ENCODE measurements at places on chromosomes 5 and 9. TPM values are rescaled to one million over a fixed set of nuclear protein-coding genes. Genes with fewer than 3 reads are reported as not detected.
A peak's percentile ranks its signal among the peaks of the same experiment; 100 is the strongest.

- DNase-seq: peak; percentile 4
Measured at GRCh38 chr9:80320916-80321315, 749.2 kb downstream of the TLE4 start.

GRCh38 chr9:74711341-74711740, 176.4 kb downstream of the TRPM6 start:
- DNase-seq: no peak

- peak; percentile 5 for DNase-seq
Measured at GRCh38 chr5:128494516-128494915, 43.5 kb downstream of the FBN2 start.

- no peak for DNase-seq
Measured at GRCh38 chr9:15400281-15400941, 22.3 kb upstream of the SNAPC3 start.

Gene ALDH1B1
- total RNA-seq: 23.9 TPM

DNA sequence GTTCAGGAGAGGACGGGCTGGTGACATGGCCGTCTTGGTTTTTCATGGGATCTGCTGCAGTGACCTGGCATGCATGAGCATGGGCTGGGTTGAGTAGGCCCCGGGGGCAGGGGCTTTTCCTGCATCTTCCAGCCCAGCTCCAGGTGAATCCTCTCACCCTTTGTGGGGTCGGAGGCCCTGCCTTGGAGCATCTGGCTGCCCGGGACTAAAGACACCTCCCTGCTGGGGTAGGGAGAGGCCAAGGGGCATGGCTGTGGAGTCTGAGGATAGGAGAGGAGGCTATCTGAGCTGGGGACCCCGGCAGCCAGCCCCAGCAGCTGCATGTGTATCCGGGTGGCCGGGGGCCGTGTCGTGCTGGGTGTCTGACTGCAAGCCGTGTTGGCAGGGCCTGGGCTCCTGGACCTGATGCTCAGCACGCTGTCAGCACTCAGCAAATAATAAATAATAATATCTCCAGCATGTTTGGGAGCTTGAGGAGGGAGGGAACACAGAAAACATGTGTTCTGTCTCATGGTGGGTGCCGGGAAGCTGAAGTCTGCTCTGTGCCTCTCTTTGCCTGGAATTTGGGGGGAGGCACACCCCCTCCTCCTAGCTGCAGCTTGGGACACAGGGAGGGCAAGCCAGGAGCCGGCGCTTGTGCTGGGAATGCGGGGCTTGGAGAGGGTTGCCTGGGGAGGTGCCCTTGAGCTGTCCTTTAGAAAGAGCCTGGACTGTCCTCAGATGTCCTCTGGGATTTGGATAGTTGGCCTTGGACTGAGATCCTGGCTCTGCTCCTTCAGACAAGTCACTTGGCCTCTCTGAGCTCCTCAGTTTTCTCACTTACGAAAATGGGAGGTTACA, 28.4 kb upstream of the PITX1 start:
- no peak for DNase-seq

GRCh38 chr9:749716-750115, 91.8 kb upstream of the DMRT1 start:
- DNase-seq: peak; percentile 31

Gene CARTPT
- total RNA-seq: not detected

- DNase-seq: peak; percentile 92
Measured at GRCh38 chr9:125538092-125538473, 168.9 kb downstream of the MAPKAP1 start.

DNA sequence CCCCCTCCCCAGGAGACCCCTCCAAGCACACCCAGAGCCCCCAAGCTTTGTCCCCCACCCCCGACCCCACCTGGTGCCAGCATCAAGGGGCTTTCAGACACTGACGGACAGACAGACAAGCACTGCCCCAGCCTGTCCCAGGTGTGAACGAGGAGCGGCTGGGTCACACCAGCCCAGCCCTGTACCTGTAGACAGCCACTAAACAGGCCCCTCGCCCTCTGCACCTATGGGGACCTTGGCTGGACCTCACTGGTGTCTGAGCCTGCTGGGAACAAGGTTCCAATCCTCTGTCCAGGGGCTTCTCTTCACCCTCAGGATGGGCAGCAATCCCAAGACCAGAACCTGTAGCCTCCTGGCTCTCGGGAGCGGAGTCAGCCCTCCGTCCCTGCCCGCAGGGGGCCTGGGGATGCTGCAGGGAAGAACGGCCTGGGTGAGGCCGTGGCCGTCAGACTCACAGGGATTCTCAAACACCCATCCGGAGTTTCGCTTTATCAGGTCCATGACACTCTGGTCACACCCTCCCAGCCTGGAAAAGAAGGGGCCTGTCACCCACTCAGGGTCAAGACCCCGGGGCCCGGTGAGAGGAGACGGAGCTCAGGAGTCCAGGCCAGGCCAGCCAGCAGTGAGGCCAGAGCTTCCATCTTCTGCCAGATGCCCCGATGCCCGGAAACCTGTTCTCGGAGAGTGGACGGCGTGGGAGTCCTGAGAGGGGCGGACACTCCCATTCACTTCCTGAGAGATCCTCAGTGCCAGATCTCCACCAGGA, 2.8 kb downstream of the LCN6 start:
- DNase-seq: no peak

GRCh38 chr9:137172901-137173795, 1.3 kb upstream of the TMEM210 start:
- no peak for DNase-seq

DNA sequence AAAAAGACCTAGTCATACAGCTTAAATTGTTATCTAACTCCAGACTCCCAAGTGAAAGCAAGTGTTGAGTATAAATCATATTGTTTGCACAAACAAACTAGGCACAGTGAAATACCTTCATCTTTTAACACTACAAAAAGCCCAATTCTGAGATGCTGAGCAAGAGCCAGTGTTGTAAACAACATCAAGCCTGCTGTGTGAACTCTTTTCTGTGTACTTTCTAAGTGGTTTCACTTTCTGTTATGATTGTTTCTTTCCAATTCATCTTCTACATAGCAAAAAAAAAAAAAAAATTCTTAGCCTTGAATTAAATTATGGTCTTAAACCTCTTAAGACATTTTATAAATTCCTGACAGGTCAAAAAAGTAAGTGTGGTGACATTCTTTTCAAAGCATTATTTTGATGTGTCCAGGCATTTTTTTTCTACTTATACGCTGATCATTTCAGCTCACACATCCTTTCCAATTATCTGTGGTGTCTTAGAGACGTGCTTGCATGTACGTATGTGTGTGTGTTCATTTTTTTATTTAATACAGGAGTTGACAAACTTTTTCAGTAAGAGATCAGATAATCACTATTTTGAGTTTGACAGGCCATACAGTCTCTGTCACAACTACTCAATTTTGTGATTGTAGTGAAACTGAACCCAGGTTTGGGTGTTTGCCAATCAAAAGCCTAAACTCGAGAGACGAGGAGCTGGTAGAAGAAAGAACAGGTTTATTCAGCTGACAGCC, 556.1 kb downstream of the CDH9 start:
- no peak for DNase-seq

Gene TRPM6
- 0.11 TPM for total RNA-seq

GRCh38 chr5:107558823-107559375, 111.8 kb downstream of the EFNA5 start:
- DNase-seq: no peak

DNA sequence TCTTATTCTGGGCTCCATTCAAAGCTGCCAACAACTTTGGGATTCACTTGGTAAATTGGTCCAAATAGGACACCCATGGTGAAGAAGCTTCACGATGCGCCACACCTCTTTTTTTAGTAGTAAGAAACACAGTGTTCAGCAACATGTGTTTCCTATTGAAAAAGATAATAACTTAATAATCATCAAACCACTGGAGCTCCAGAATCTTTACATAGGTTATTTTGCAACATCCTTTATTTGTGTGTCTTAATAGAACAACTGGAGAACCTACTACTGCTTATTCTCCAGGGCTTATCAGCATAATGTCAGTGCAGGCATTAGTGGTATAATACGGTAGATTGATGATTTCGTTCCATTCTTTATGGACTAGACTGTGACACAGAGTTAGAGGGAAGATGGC, 63.3 kb upstream of the DAPK1 start:
- no peak for DNase-seq

DNA sequence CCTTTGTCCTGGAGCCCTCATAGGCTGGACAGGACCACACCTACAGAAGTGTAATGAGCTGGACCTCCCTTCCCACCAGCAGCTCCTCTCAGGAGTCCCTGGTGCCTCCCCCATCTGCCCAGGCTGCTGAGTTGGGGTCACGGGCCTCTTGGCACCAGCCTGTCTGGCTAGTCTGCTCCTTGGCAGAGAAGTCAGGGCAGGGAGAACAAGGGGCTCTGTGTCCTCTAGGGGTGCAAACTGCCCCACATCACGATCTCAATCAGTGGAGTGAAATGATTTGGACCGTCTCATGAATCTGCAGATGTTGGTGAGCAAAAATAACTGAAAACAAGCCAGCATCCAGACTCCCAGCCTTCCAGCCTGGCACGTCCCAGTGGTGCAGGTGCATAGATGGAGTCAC, 14.9 kb upstream of the GFPT2 start:
- no peak for DNase-seq

- DNase-seq: no peak
Measured at GRCh38 chr5:173744551-173744950, 128.1 kb upstream of the BOD1 start.

Gene GFI1B
- not detected for total RNA-seq

- no peak for DNase-seq
Measured at GRCh38 chr9:85258236-85258635, 483.5 kb downstream of the AGTPBP1 start.

GRCh38 chr5:61461417-61461816, 129.4 kb downstream of the ZSWIM6 start:
- no peak for DNase-seq

GRCh38 chr5:112691339-112691680, 46.4 kb upstream of the APC start:
- no peak for DNase-seq
